ENCODE measurements at places on chromosomes 4 and X.

- no peak for DNase-seq
Observed at GRCh38 chrX:74280759-74281158, 23.2 kb upstream of the ZCCHC13 start.

GRCh38 chrX:114332766-114333165, 251.1 kb upstream of the HTR2C start:
- no peak for DNase-seq

GRCh38 chr4:65668201-65669089, 1.8 kb downstream of the EPHA5 start:
- no peak for DNase-seq

DNA sequence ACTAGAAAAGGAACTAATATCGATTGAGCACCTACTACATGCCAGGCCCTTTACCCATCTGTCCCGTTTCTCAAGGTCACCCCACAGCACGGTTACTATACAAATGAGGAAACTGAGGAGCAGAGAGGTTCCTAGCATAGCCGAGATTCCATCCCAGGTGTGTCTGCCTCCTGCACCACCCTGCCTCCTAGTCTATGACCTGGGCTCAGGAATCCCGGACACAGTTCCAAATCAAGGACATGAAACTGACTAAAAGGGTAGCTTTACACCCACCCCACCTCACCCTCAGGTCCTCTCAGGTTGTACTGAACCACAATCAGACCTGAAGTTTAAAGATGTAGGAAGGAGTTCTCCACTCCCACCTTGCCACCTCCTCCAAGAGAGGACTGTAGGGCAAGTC, 55.6 kb downstream of the APBB2 start:
- DNase-seq, result no peak

DNA sequence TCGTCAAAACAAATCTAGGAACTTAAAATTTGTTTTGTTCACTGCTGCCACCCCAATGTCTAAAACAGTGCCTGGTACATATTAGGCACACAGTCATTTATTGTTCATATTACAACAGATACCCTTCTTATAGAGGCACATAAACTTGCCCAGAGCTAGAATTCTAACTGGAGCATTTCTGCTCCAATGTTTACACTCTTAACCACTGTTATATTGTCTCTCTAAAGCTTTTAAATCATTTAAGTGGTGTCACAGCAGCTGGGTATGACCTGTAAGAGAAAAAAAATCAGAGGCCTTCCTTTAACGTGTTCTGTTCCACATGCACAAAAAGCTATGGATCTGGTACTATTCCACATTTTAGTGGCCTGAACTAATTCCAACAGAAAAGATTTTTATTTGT, 3.0 kb downstream of the UBE2D3 start:
- DNase-seq, result no peak

- DNase-seq, result no peak
Observed at GRCh38 chrX:27968878-27969277, 12.4 kb downstream of the DCAF8L1 start.

GRCh38 chr4:159141193-159141592, 38.3 kb downstream of the RAPGEF2 start:
- no peak for DNase-seq

DNA sequence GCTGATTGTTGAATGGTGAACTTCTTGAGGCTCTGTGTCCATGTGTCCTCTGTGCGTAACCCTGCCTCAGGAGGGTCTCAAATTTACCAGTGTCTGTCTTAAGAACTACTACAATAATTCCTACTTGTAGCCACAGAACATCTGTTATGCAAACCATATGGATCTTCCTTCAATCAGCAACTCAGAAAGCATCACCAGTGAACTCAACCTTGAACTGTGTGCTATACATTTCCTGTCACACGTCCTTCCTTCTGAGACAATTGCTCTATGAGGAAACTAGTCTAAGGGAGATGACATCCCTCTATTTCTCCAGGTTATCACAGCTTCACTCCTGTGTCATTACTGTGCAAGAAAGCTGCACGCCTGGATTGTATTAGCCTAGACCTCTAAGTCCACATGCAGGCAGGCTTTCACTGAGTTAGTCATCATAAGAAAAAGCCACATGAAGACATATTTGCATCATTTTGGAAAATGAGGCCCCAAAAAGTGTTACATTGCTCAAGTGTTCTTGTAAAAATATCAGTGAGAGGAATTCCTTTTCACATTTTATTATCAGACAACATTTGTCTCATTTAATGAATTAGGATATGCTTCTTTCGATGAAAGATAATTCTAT, 157.8 kb downstream of the AFF2 start:
- DNase-seq, result no peak

DNA sequence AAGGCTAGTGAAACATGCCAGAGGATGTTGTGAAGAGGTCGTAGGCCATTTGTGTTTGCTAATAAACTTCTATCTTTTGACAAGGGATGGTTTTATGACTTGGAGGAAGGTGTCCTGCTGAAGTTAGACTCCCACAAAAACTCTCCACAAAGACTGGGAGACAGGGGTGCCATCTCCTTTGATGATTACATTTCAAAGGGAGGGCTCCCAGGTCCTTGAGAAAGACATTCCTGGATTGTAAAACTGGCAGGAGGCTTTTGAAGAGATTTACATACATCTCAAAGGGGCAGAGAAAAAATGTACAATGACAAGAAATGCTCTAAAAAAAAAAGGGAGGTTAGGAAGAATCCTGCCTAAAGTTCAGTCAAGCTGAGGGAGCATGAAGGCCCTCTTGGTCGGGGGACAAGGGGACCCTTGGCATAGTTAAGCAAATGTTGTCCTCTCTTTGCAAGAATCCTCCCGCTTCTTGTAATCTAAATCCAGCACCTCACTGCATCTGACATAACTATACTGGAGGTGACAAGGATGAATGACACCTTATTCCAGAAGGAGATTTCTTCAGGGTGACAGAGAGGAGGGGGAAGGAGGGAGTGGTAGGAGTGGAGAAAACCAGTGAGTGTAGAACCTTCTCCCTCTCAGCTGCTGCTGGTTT, 41.1 kb upstream of the MGST2 start:
- DNase-seq, result no peak

GRCh38 chr4:143336781-143337599, at the start of gene GAB1:
Gene GAB1 (plus strand): TSS chr4:143336876. CDS start chr4:143337189, 313 bp downstream.
- DNase-seq, result peak; percentile 6

GRCh38 chr4:138405466-138405891, 163.3 kb upstream of the SLC7A11 start:
- no peak for DNase-seq

- DNase-seq, result no peak
Observed at GRCh38 chrX:103773445-103773844, 3.2 kb upstream of the PLP1 start.

- no peak for DNase-seq
Observed at GRCh38 chrX:94435799-94436198, 761.8 kb downstream of the FAM133A start.

- no peak for DNase-seq
Observed at GRCh38 chr4:6523251-6523650, 50.8 kb upstream of the PPP2R2C start.

DNA sequence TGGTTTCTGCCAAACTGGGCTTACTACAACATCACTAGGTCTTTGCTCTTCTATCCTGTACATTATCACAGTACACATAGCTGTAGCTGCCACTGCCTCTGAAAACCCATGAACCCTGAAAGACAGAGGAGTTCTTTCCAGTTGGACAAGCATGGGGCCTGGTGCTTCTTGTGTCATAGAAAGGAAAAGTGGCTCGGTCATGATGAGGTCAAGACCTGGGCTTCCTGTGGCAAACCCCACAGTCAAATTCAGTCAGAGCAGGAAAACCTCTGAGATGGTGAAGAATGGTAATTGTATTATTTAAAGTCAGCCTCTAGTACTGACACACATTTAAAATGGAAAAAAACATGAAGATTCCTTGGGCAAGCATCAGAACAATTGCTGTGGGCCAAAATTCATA, 133.3 kb upstream of the PRPS2 start:
- no peak for DNase-seq

DNA sequence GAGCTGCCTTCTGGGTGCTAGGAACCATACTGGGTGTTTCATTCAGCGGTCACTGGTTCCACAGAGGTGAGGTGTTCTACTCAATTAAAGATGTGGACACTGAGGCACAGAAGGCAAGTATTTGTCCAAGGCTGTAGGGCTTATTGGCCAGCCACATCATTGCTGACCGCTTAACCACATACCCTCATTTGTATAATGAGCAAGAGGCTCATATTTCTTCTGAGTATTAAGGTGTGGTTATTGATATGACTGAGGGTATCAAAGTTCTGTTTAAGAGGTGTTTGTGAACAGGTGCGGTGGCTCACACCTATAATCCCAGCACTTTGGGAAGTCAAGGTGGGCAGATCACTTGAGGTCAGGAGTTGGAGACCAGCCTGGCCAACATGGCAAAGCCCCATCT, 14.3 kb downstream of the RNF4 start:
- DNase-seq, result no peak

- DNase-seq, result no peak
Observed at GRCh38 chr4:57078685-57079521, 31.3 kb downstream of the IGFBP7 start.

- no peak for DNase-seq
Observed at GRCh38 chrX:82218361-82218760, 1016.5 kb downstream of the SH3BGRL start.

DNA sequence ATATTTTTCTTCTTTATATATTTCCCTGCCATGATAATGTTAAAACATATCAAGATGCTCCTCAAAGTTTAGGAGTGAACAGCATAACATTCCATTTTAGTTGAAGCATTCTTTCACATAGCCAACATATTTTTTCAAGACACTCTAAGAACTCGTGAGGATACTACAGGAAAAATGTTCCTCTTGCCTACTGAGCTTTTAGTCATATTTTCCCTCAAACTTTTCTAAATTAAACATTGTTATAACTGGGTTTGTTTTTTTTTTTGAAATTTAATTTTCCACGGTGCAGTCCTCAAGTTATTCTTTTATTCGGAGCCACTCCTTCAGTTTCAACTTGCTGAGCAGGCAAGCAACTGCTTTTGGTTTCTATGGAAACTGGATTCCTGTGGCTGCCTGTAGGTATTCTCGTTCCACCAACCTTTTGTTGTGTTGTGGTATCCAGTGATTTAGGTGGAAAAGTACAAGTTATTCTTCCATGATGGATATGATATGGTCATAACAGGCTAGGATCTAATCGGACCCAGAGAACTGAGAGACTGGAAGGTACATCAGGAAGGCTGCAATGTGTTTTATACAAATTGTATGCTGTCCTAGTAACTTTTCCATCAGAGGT, 248.0 kb downstream of the TRIML1 start:
- no peak for DNase-seq

GRCh38 chr4:158814636-158815330, 46.0 kb downstream of the FNIP2 start:
- DNase-seq, result no peak

DNA sequence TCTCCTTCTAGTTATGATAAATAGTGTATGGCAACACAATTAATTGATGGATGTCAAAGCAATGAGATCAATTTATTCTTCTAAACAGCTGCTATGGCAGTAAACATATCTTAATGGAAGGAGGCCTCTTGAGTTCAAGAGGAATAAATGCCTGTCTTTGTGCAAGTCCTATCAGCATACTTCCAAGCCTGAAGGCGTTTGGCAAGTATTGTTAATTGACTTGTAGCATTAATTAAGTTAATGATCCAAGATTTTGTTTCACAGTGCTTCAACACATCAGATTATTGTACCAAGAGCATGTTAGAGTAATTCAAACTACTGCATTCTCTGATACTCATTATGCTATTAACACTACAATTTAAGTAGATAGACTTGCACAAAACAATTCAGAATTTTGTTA, 144.8 kb downstream of the FAT4 start:
- no peak for DNase-seq

- no peak for DNase-seq
Observed at GRCh38 chr4:82044141-82044993, 329.4 kb downstream of the HNRNPD start.

GRCh38 chrX:154775419-154776349, 13.0 kb downstream of the DKC1 start:
- no peak for DNase-seq

DNA sequence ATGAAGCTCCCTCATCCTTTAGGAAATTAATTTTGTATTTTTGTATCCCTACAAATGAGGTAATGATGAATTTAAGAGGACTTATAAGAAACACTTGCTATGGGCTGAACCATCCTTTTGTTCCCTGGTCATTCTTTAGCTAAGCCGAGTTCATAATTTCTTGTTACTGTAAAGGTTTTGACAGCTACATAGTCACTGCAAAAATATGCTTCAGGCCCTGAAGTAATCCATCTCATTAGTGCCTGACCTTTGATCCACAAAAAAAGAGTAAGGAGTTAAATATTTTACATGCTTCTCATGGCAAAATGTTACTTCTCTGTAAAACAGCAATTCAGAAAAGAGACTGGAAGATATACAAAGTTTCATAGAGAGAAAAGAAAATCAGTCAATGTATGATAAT, 290.6 kb upstream of the SLIT2 start:
- DNase-seq, result no peak

- no peak for DNase-seq
Observed at GRCh38 chrX:22536746-22537304, 264.1 kb downstream of the CBLL2 start.

DNA sequence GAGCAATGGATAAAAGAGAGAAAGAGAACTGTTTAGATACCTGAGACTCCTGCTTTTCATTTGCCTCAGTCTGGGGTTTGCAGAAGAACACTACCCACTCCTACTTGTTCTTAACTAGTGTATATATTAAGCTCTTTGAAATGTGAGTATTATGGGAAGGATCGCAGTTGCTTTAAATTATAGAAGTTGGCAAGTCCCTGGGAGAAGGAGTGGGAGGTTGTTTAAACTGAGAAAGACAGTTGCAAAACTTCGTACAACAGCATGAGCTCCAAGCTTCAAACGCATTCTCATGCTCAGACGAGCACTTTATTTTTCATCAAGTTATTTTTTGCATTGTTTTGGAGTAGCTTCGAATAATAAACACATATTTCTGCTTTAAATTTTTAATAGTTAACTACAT, 88.1 kb upstream of the C1QTNF7 start:
- no peak for DNase-seq

- no peak for DNase-seq
Observed at GRCh38 chr4:95857761-95858160, 17.9 kb downstream of the PDHA2 start.

DNA sequence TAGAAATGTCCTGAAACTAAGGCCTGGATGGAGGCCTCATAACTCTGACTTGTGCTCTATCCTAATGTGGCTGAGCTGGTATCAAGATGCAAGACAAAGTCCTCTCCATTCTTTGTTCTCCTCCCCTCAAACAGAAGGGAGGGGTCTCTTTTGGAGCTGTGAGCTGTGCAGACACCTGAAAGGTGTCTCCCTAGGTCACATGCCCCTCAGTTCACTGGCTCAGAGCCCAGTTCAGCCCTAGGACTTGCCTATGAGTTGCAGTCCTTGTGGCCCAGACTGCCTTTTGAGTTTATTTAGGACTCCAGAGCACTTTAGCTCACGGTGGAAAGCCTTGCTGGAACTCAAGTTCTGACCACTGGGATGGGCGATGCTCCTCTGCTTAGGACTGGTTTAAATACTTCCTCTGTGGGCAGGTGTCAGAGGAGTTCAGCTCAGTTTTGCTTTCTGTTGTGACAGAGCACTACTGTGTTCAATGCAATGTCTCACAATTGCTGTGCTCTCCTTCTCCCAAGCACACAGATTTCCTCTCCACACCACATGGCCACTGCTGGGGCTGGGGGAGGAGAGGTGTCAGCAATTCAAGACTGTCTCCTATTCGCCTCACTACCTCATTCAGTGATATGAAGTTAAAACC, 84.8 kb upstream of the ZNF827 start:
- DNase-seq, result no peak

- DNase-seq, result no peak
Observed at GRCh38 chrX:17024886-17025285, 78.4 kb downstream of the REPS2 start.
